ENCODE measurements at places on chromosomes 7 and 10.

DNA sequence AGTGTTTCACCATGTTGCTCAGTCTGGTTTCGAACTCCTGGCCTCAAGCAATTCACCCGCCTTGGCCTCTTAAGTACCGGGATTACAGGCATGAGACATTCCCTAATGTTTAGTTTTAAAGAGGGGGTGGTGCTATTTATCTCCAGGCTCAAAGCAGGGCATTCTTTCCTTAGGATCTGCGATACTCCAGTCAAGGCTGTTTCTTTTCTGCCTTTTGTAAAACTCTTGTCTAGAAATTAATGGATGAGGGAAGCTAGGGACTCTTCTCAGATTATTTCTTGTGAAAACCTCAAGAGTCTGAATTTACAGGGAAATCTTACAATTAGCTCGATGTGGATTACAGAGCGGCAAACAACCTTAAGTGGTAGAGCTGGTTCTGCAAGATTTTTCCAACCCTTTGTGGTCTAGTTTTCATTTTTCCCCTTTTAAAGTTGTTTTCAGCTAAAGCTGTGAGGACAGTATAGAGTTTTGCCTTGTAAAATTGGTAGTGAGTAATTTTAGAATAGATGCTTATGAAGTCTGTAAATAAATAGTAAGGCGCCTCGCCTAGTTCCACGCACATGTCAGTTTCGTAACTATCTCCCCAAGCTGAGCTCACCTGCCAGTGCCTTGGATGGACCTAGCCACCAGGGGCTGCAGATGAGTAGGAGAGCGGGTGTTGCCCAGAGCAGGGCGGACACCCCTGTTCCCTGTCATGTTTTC, 53.1 kb downstream of the CUX1 start:
- DNase-seq, result peak; percentile 29

GRCh38 chr10:128161031-128161430, 34.8 kb upstream of the MKI67 start:
- DNase-seq, result no peak

DNA sequence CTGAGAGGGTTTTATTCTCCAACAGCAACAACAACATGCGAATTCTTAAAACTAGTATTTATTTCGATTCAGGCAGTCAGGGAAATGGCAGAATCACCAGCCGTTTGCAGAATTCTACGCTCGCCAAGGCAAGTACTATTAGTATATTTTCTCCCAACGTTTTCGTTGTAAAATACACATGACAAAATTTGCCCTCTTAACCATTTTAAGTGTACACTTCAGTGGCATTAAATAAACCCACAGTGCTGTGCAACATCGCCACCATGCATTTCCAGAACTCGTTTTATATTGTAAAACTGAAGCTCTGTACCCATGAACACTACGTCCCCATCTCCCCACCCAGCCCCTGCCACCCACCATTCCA, 10.8 kb downstream of the EN2 start:
- no peak for DNase-seq

GRCh38 chr7:85512790-85513189, 325.9 kb upstream of the SEMA3D start:
- no peak for DNase-seq

DNA sequence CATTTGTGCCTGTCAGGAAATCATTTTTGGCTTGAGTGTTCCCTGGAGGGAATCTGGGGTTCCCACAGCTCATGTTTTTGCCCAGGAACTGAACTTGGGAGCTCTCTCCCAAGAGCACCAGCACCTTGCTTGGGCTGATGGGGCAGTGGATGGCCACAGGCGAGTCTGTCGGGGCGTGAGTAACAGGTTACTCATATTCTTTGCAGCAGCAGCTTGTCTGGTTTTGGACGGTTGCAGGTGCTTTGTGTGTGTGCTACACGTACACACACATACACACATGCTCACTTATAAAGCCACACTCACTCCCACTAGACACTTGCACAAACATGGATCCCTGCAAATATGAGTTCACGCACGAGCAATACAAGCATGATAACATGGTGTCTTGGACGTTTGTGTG, 2.9 kb upstream of the PALD1 start:
- DNase-seq, result no peak

GRCh38 chr7:132117636-132118035, 458.6 kb downstream of the PLXNA4 start:
- no peak for DNase-seq

DNA sequence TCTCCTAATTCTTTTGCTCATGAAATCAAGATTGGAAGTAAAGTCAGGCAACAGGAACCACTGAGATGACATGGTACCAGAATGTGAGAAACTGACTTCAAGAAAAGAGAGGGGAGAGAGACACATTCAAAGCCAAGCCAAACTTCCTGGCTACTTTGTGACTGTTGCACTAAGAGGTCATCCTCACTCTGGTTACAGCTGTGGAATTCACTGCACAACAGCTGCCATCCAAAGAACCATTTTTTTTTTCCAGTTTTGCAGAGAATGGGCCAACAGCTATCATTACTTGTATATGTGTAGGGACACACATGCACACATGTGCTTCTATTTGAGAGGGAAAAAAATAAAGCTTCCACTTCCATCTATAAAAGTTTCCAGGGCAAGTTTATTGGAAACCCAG, 203.5 kb downstream of the GLI3 start:
- DNase-seq, result no peak

GRCh38 chr7:38546763-38547162, 84.4 kb downstream of the AMPH start:
- DNase-seq, result no peak

- peak; percentile 57 for DNase-seq
These were observed 11.3 kb downstream of the GPRIN2 start for GRCh38 chr10:46544989-46545791.

GRCh38 chr10:103706762-103707161, 148.6 kb downstream of the SH3PXD2A start:
- no peak for DNase-seq

DNA sequence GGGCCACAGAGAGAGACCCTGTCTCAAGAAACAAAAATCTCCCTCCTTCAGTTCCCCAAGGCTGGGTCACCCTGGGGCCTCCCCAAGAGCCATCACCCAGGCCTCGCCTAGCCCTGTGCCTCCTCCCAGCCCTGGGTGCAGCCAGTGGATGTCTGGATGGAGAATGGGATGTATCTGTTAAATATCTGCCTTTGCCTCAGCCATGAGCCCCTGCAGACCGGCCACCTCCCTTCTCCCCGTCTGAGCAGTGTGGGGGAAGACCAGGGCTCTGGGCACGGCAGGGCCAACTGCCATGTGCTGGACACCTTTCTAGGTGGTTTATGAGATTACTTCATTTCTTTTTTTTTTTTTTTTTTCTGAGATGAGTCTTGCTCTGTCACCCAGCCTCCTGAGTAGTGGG, 10.0 kb downstream of the ARPC1B start:
- no peak for DNase-seq

DNA sequence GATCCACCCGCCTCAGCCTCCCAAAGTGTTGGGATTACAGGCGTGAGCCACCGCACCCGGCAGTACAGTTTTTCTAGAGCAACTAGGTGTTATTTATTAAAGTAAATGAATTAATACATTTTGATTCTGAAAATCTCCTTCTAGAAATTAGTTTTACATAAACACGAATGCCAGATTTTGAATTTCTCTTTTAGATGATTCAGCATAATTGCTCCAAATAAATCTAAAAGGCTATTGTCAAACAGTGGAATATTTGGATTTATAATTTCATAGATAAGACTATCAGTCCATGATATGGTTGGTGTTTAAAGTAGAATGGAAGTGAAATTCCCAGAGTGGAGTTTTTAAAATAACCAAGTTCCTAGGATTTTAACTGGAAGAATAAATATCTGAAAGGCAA, 1.5 kb upstream of the PHF14 start:
- DNase-seq, result no peak

DNA sequence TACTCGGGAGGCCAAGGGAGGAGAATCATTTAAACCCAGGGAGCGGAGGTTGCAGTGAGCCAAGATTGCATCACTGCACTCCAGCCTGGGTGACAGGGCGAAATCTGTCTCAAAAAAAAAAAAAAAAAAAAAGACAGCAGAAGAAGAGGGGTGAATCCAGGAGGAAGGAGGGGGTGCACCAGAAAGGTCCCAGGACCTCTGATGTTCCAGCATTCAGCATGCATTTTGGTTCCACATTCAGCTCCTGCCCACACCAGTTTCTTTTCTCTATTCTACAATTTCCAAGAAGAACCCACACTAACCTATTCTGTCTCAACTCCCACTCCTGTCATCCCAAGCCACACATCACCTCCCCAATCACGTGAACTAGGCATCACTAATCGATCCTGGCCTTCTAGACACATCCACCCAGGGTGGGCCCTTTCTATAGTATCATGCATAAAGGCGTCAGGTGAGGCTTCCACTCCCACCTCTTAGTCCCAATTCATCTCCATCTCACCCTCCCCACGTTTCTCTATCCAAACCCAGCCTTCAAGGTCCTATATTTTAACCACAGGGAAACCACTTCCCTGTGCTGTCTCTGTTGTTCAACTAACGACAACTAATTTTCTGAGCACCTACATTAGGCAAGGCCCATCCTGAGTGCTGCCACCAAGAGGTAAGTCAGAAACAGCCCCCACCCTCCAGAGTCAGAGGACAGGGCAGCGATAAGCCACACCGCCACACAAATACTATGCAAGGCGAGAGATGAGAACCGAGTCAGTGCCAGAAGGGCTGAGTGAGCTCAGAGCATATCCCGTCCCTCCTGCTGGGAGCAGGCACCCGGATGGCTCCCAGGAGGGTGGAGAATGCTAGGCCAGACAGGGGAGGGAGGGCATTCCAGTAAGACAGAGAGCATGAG, 2.2 kb downstream of the ANXA11 start:
- DNase-seq, result peak; percentile 73

GRCh38 chr10:90413196-90413595, 444.6 kb downstream of the HTR7 start:
- no peak for DNase-seq

- no peak for DNase-seq
These were observed 88.1 kb upstream of the IFRD1 start for GRCh38 chr7:112362053-112362650.

DNA sequence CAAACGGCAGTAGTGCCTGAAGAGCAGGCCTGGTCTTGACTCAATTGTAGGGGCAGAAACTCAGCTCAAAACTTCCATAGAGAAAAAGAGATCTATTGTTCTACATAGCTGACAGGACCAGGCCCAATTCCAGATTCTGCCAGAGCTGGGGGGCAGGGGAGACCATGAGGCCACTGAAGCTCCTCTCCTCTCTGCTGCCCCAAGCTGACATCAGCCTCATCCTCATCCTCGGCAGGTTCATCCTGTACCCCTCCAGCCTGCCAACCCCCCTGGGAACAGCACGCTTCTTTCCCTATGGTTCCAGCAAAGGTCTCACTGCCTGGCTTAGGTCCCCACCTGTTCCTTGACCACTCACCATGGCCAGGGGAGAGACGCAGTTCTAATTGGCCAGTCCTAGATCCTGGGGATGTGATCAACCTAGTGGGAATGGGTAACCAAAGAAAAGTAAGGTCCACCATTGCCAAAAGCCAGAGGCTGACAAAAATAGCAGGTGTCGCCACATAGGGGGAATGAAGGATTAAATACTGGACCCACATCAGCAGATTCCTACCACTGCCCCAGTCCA, 42.9 kb downstream of the CCDC3 start:
- no peak for DNase-seq

DNA sequence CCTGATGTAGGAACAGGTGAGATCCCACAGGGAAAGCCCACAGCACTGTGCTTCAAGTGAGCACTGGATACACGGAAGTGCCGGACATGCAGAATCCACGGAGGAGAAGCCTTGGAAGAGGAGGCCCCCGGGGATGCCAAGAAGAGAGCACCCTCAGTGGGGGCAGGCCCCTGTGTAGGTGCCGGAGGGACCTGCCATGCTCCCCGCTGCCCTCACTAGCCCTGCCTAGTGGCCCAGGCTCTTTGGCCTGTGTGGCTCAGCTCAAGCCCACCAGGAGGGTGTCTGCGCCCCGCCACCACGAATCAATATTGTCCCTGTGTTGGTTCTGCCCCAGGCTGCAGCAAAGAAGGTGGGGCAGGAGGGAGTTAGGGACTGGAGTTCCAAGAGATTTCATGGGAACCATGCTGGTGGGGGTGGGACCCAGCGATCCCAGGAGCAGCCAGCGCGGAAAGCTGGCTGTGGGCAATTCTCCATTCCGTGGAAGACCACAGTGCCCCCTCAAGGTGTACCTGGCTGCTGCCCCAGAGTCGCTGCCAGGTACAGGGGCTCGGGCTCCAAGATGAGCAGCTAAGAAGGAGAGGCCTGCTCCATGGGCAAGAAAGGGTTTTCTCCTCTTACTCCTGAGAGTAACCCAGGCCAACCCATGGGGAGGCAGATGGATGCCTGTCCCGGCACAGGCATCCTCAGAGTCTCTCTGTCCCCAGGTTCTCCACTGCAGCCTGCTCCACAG, 34.9 kb upstream of the LEP start:
- DNase-seq, result no peak

DNA sequence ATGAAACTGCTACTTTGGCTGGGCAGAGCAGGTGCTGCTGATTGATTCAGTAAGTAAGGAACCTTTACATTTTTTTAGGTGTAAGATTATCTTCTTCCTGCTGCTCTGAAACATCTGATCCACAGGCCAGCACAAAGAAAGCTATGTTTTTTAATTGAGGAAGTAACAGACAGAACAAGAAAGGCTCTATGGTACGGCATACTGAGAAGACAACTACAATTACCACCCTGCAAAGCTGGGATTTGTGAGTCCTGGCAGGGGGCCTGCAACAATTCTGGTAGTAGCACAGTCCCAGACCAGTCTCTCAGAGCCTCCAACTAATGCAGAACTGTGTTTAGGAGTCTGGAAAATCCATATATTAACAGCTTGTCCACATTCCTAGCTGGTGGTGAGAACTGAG, 103.0 kb upstream of the LRRTM3 start:
- DNase-seq, result no peak

- peak; percentile 85 for DNase-seq
These were observed 21.4 kb downstream of the CREB5 start for GRCh38 chr7:28433699-28434219.

DNA sequence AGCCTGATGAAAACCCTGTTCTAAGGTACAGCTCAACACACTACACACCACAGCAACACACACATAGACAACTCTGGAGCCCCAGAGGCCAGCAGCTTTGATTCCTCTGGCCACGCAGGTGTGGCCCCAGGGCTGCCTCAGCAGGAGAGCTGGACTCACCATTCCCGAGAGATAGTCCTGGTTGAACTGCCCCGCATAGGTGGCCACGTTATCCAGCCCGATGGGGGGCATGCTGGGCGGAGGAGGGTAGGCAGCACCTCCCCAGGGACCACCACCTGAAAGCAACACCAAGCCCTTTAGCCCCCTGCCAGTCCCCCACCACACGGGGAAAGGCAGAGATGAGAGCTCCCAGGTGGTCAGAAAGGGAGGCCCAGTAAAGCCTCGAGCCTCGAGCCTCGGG, 34.7 kb downstream of the ANXA11 start:
- no peak for DNase-seq

GRCh38 chr10:98611436-98611835, 164.7 kb upstream of the HPS1 start:
- no peak for DNase-seq

- no peak for DNase-seq
These were observed 119.9 kb downstream of the SLC16A9 start for GRCh38 chr10:59589796-59590195.

DNA sequence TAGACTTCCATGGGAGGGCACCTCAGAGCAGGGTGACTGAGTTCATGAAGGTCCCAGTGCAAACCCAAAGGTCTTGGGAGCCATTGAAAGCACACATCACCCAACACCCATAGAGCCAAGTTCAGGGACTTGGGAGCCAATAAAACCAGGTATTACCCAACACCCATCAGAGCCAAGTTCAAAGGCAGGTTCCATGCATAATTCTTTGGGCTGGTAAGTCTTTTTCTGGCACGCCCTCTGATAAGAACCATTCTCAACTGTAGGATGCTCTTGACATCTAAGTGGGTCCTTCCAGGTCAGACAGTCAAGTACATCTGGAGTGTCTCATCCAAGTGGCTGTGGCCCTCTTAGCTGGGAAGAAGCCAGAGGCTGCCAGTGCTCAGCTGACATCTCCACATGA, 63.2 kb downstream of the EBF3 start:
- no peak for DNase-seq

Data from hematopoietic multipotent progenitor cell treated with erythropoietin and hydrocortisone succinate and interleukin-3 and kit ligand, for 8 days (in vitro differentiated cells).